ENCODE measurements at places on chromosomes 1 and 21.

DNA sequence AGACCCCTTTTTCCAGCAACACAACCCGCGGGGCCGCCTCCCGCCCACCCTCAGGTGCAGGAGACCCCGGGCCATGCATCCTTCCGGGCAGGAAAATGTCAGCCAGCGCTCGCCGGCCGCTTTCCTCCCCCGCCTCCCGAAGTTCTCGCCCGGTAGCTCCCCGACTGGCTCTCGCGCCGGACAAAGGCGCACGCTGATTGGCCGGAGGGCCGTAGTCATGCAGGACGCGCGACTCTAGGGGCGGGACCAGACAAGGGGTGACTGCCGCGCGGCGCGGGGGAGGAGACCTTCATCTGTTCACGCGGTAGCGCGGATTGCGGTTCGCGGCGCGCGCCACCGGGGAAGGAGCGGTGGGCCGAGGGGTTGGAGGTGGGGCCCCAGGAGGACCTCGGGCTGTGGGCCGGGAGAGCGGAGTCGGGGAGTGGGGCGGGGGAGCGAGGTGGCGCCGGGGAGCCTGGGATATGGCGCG, at the start of gene FLVCR1:
FLVCR1 (plus strand) TSS at position 284 of the 469 bp plus-strand sequence; CDS start at position 462, 178 bp downstream.
- DNase-seq = peak; percentile 96

DNA sequence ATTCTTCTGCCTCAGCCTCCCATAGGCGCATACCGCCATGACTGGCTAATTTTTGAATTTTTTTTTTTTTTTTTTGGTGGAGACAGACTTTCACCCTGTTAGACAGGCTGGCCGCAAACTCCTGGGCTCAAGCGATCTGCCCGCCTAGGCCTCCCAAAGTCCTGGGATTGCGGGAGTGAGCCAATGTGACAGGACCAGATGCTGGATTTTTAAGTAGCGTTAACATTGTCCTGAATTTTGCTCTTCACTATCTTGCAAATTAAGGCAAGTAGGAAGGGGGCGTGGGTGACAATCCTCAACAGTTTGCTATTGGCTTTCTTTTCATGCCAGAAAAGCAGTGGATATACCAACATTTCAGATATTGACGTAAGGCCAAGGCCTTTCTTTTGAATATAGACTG, 49.7 kb upstream of the TSNAX start:
- no peak for DNase-seq

- DNase-seq = peak; percentile 72
These were observed 12.2 kb downstream of the ADAMTSL4 start for GRCh38 chr1:150561254-150561973.

GRCh38 chr1:18197299-18197698, 89.7 kb downstream of the IGSF21 start:
- DNase-seq = no peak

GRCh38 chr1:159012495-159012894, 2.8 kb downstream of the IFI16 start:
- DNase-seq = no peak

- no peak for DNase-seq
These were observed 54.8 kb downstream of the TMCO4 start for GRCh38 chr1:19744886-19745285.

- no peak for DNase-seq
These were observed 42.9 kb downstream of the COL18A1 start for GRCh38 chr21:45447821-45448220.

GRCh38 chr1:39694026-39694425, 2.8 kb upstream of the HPCAL4 start:
- no peak for DNase-seq

Data from neural crest cell (in vitro differentiated cells).